Hematopoietic multipotent progenitor cell treated with erythropoietin and hydrocortisone succinate and interleukin-3 and kit ligand, for 17 days (in vitro differentiated cells): ENCODE measurements at places on chromosomes 1 and 21.

DNA sequence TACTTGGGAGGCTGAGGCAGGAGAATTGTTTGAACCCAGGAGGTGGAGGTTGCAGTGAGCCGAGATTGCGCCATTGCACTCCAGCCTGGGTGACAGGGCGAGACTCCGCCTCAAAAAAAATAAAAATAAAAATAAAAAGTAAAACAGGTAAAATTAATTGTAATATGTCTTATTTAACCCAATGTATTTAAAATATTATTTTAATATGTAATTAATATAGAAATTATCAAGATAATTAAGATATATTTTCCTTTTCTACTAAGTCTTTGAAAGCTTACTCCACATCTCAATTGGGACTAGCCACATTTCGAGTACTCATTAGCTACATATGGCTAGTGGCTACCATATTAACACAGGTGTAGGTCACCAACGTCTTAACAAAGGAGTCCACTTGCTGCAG, 61.6 kb upstream of the IPO9 start:
- DNase-seq: no peak

GRCh38 chr1:16075337-16076030, 2.0 kb upstream of the FAM131C start:
- no peak for DNase-seq

DNA sequence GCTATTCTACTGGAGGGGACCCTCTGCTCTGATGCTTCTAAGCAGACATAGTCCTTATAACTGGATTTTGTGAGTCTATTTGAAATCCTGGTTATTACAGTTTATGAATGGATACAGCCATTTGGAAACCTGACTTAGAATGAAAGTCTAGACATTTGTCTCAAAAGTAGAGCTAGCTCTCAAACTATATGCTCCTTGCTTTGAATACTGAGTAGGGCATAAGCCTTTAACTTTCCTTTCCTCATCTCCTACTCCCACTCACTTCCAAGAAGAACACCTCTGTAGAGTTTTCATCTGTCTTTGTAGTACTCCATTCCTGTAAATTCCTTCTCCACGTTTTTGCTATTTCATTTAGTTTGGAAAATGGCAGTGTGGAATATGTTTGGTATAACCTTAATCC, 9.0 kb upstream of the ARID1A start:
- DNase-seq: no peak

GRCh38 chr1:247145279-247145678, 26.5 kb downstream of the ZNF124 start:
- no peak for DNase-seq

DNA sequence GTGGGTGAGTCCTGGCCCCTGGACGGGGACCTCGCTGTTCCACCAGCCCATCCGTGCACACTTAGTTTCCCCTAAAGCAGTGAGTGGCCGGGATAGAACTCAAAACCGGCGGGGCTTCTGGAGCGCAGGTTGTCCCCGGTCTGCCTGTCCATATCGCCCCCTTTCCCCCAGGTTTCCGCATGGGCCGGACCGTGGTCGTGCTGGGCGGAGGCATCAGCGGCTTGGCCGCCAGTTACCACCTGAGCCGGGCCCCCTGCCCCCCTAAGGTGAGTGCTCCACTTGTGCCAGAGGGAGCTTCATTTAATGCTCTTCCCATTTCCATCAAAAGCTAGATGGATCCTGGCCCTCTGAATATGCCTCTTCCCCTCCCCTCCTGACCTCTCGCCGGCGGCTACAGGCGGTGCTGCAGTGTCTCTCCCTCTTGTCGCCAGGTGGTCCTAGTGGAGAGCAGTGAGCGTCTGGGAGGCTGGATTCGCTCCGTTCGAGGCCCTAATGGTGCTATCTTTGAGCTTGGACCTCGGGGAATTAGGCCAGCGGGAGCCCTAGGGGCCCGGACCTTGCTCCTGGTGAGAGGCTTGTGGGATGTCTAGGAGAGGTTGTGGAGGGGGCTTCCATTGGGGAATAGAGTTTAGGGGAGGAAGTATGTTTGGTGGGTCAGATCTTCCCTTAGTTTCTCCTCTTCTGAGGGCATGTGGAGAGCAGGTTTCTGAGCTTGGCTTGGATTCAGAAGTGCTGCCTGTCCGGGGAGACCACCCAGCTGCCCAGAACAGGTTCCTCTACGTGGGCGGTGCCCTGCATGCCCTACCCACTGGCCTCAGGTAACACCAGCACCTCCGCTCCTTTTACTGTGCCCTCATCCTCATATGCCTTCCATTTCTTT, 683 bp downstream of the PPOX start:
- peak; percentile 77 for DNase-seq

DNA sequence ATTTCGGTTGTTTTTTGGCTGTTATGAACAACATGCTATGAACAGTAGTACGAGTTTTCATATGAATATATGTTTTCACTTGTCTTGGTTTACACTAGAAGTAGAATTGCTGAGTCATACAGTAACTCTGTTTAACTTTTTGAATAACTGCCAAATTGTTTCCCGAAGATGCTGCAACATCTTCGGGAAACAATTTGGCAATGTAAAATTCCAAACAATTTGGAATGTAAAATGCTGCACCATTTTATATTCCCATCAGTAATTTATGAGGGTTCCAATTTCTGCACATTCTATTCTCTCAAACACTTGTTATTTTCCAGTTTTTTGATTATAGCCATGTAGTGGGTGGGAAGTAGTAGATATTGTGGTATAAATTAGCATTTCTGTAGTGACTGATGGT, 11.6 kb downstream of the PCBP3 start:
- no peak for DNase-seq

- no peak for DNase-seq
Measured at GRCh38 chr1:154819628-154820590, 50.2 kb downstream of the KCNN3 start.

DNA sequence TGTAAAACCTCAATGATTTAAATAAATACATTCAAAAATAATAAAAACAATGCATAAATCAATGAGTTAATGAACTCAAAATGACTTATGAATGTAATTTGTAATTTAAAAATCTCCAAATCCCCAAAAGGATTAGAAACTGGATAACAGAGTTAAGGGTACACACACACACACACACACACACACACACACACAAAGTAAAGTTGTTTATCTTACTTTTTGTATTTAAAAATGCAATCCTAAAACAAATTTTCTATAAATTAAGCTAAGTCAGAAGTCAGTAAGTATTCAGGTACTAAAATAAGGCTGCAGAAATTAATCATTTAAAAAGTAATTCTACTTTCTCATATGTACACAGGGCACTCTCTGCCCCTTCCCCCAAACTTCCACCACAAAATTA, 1.8 kb downstream of the LRIF1 start:
- no peak for DNase-seq

- no peak for DNase-seq
Measured at GRCh38 chr1:8463144-8463927, 145.4 kb downstream of the SLC45A1 start.

DNA sequence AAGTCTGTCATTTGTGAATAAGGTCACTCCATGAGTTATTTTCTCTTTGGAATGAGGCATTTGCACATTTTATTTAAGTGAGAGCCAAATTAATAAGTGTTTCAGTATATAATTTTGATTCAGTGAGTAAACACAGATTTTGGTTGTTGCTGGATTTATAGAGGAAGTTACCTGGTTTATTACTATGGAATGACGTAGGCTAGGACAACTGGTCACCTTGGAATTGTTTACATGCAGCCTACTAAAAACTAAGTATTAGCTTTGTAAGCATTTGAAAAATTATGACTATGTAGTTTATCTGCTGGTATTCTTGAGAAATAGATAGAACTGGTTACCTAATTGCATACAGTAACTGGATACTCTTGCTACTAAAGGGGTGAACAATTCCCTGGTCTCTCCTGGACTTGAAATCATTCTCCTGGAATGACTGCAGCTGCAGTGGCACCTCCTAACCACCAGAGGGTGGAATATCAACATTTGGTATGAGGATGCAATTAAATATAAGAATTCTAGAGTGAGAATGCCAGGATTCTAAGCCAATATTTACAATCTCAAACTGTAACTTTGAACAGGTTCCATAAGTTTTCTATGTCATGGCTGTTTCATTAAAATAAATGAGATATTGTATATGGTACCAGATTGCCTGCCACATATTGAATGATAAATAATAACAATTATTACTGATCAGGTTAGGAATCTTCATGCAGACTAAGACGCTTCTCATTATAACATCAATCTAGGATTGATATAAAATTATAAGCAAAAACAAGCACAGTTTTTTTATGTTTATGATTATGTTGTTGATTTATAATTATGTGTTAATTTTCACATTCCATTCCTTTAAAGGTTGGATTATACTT, 3.5 kb upstream of the KRTAP27-1 start:
- no peak for DNase-seq

- DNase-seq: no peak
Measured at GRCh38 chr1:92314024-92314423, 15.2 kb downstream of the RPAP2 start.

- DNase-seq: no peak
Measured at GRCh38 chr21:26425576-26425975, 147.5 kb downstream of the CYYR1 start.

GRCh38 chr1:11204396-11205190, 15.4 kb downstream of the ANGPTL7 start:
- no peak for DNase-seq
